ENCODE measurements at places on chromosomes 7 and 10.

GRCh38 chr10:132960631-132961419 is 18.5 kb upstream of the CFAP46 start:
- no peak for DNase-seq

- DNase-seq = no peak
These were observed 31.9 kb downstream of the PCBD1 start for GRCh38 chr10:70856454-70856853.

DNA sequence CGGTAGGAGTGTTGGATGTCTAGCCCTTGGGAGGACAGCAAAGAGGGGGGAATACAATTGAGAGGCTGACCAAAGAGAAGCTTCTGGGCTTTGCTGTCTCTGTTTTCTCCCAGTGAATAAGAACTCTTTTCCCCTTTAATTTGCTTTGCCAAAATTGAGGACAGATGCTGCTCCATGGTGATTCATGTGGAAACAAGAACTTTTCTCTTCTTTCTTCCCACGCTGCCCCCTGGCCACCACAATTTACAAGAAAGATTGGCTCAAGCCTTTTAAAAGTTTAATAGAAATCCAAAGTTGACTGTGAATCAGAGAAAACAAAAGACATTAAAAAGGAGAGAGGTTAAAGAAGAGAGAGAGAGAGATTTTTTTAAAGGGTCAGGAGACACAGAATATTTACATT is 49.0 kb downstream of the PRR15 start:
- no peak for DNase-seq

GRCh38 chr10:43671659-43672531 is 23.2 kb upstream of the ZNF32 start:
- DNase-seq = no peak

DNA sequence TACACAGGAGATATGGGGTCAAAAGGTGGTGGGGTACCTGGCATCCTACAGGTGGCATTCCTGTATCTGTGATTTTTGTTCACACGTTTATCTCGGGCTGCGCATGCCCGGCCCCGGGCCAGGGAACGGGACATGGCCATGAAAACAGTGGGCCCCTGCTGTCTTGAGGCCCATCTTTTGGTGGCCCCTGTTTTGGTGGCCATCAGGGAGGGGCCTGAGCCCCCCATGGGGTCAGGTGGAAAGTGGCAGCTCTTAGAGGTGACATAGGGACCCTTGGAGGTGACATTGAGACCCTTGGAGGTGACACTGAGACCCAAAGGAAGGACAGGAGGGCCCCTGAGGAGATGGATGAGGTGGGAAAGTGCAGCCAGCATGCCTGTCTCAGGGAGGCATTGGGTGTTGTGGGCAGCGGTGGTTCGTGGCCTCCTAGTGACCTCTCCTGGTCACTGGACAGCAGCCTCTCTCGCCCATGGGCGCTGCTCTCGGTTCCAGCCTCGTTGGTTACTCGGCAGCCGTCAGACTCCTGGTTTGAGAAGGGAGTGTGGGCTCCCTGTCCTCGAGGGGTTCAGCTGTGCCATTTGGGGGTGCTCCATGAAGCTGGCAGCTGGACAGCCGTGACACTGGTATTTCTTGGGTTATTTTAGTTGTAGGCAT is 39.9 kb downstream of the INPP5A start:
- DNase-seq = no peak

DNA sequence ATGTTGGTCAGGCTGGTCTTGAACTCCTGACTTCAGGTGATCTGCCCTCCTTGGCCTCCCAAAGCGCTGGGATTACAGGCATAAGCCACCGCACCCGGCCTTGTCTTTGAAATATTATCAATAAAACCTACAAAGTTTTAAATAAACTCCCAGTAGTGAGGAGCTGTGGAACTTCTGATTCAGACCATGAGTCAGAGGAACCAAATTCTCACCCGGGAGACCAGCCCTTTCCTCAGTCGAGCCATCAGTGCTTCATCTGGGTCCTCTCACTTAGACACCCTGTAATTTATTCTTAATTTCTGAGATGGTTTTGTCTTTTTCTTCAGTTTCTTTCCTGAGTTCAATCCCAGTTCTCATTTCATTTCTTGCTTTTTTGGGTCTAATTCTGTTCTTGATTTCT is 68.6 kb downstream of the DYNC2I1 start:
- no peak for DNase-seq

DNA sequence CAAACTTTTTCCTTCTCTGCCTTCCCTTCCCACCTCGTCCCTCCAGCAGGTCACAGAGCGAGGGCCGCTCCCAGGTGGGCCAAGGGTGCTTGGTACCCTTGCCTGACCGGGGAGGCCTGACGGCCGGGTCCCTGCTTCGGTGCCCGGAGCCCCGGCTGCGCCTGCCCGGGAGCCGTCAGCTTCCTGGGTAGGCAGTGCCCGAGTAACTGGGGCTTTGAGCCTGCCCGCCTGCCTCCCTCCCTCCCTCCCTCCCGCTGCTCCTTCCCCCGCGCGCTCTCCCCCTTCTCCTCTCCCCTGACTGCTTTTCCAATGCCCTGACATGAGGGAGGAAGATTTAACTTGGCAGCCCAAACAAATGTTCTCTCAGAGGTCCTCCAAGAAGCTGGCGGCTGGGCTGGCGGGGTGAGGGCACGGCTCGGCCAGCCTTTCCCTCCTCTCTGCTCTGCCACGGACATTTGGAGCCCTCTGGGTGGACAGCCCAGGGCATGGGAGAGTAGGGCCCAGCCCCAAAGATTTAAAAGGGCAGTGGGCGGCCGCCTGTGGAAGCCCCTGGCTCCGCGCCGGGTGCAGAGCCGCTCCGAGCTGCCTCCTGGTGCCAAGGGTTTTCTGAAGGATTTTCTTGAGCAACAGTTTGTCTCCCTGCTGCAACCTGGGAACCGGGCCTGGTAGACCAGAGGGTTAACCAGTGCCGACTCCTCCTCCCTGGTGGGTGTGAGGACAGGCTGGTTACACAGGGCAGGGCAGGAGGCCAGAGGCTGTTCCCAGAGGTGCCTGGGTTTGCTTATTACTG is 2.0 kb downstream of the ZMIZ1 start:
- no peak for DNase-seq

- DNase-seq = no peak
These were observed 120.2 kb upstream of the SP8 start for GRCh38 chr7:20906801-20907453.

DNA sequence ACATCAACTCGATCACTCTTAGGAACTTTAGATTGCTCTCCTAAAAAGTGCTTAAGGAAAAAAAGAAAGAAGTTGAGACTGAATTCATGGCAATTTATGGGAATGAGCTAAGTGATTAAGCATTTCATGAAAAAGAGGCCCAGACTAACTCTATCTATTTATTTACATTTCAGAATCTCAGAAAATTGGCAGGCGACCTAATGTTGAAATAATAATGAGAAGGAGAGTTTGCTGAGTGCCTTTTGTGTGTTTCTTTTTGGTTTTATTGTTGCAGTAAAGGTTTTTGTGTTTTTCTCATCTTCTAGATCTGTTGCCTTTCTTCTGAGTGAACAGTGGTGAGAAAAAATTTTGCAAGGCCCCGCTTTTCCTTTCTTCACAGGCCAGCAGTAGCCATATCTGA is 3.8 kb downstream of the GRK5 start:
- DNase-seq = no peak

- DNase-seq = no peak
These were observed 6.6 kb upstream of the ZYX start for GRCh38 chr7:143374561-143374960.

DNA sequence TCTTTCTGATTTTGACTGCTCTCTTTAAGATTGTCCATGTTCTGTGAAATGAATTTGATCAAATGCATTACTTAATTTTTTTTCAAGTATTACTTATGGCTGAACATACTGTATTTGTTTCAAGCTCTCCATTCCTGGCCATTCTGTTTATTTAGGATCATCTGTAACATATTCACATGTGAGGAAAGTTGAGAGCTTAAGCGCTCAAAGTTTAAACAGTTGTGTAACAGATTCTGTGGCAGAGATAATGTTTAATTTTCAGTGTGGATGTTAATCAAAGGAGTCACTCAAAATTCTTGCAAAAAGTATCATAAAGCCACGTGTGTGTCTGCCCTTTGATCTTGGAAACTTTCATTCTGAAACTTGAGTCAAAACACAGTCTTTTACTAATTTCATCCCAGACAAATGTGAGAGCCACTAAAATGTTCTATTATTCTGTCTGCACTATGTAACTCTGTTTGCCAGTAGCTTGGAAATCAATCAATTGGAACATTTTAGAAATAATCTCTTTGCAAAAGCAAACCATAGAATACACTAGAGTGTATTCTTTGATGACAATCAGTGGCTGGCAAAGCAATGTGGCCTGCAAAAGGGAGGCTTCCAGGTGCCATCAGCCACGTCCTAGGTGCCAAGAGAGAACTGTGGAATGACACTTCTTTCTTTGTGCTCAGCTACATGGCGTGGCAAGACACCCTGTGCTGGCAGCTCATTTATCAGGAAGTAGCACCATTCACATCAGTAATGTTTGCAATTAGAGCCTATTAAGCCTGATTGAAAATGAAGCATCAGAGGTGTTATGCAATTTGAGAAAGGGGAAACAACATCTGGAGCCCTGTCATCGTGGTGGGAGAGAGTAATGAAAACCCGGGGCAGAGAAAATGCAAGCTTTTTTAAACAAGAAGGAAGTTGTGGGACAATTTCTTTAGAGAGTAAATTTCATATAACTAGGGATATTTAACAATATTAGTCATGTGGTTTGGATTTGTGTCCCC is 40.9 kb downstream of the ARL5B start:
- no peak for DNase-seq

DNA sequence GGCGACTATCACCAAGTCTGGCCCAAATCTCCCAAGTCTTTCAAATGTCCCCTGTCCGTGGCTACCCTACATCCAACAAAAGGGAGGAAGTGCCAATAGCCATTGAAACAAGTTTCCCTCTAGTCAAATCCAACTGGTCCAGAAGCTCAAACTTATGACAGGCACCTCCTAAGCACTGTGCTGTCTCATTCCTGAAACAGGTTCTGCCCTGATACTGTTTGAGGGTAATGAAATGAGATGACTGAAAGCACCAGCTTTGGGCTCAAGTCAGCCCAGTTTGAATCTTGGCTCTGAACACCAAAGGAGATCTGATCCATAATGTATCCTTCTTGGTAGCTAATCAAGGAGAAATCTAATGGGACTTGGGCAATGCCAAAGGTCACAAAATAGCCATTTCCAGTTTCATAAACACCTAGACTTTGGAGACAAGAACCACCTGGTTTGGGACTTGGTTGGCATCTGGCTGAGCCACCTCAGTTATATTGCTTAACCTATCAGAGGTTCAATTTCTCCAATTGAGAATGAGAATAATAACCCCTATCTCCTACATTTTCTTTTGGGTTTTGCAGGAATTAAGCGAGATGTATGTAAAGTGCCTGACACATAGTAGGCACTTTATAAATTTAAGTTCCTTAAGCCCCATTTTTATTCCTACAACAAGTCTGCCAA is 34.7 kb upstream of the ARID5B start:
- no peak for DNase-seq

GRCh38 chr10:113086282-113086681 is 136.2 kb downstream of the TCF7L2 start:
- no peak for DNase-seq

DNA sequence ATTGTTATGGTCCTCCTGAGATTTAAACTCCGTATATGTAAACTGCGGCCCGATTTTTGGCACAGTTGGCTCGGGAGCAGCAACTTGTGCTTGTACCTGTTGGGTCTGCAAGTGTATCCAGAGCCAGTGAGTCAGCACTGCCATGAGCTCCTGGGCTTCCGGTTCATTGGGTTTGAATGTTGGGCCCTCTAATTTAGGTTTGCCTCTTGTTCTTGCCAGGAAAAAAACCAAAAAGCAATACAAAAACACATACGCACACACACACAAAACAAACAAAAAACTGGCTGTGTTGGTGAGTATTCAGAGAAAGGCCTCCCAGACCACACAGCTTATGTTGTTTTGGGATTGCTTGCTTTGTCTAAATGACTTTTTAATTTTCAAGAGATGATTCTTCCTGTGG is 26.3 kb downstream of the SND1 start:
- no peak for DNase-seq

- no peak for DNase-seq
These were observed 145.5 kb downstream of the KLF6 start for GRCh38 chr10:3639546-3639945.

GRCh38 chr7:68730194-68730593 is 868.1 kb upstream of the AUTS2 start:
- no peak for DNase-seq

DNA sequence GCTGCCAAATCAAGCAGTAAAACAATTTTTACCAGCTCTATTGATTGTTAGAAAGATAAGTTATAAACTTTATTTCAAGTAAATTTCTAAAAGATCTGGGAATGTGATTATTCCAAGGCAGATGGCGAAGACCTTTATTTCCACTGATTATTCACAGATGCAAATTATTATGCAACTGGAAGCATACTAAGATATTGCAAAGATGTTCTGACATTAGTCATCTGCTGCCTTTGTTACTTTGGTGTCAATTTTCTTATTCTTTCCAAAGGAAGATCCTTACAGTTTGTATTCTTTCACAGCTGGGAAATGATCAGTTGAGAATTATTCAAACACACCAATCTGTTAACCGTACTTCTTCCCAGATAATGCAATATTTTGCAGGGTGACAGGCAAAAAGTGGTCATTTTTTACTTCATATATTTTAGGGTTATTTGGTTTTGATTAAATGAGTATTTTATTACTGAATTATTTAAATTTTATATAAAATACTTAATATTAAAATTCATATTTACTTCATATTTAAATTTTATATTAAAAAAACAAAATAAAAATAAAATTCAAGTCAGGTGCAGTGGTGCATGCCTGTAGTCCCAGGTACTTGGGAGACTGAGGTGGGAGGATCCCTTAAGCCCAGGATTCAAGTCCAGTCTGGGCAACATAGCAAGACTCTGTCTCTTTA is 171.3 kb downstream of the FZD1 start:
- no peak for DNase-seq

DNA sequence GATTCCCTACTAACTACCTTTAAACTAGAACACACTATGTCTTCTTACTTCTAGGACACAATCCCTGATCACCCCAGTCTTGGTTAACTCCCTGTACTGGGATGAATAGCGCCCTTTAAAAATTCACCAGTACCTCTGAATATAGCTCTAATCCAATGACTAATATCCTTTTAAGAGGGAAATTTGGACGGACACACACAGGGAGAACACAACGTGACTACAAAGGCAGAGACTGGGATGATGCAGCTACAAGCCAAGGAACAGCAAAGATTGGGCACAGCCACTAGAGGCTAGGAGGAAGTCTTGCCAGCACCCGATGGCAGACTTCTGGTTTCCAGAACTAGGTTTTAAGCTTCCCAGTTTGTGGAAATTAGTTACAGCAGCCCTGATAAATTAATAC is 81.4 kb downstream of the MALSU1 start:
- DNase-seq = no peak

GRCh38 chr7:143321734-143322133 is 5.8 kb downstream of the CLCN1 start:
- no peak for DNase-seq

DNA sequence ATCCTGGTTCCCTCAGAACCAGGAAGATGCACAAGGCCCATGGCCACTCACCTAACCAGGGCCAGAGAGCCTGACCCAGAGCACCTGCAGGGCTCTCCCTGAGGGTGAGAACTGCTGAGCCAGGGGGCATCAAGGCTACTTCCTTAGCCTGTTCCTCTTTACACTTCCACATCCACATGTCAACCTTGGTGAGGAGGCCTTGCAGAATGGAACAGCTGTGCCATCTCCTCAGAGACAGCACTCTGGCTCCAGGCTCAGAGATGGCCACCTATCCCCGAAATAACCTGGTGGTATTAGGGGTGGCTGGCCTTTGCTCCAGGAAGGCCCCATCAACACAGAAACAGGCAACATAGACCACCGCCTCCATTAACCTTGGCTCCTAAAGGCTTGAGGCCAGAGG is 473.0 kb downstream of the RPS24 start:
- DNase-seq = no peak

- no peak for DNase-seq
These were observed 162.1 kb downstream of the NRG3 start for GRCh38 chr10:82037076-82037475.

GRCh38 chr7:16171928-16172327 is 249.4 kb downstream of the CRPPA start:
- DNase-seq = no peak
